ENCODE measurements at places on chromosomes 13 and 19. TPM values are rescaled to one million over a fixed set of nuclear protein-coding genes. Genes with fewer than 3 reads are reported as not detected.

NLRP5 gene
- not detected for total RNA-seq

ZNF256 gene
- 7.1 TPM for total RNA-seq

DNA sequence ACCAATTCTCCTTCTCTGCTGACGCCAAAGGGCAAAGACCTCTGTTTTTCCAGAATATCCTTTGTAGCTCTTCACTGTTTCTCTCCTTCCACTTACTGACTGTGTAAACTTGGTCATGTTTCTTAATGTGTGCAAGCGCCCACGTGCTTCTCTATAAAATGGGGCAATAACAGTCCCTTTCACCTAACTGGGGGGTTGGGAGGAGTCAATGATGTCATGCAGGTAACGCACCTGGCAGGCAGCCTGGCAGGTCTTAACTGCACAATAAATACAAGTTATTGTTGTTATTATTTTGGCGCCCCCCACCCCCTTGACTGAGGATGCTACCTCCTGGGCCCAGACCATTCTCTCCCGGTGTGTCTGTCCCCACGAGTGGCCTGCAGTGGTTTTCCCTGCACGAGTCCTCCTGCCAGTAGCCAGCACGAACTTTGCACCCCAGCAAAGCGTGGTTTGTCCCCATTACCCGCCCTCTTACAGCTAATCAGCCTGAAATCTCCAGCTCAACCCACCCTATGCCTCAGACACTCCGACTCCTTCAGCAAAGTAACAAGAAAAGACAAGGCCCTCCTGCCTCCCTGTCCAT is 5.3 kb downstream of the SBSN start:
- no peak for DNase-seq

DNA sequence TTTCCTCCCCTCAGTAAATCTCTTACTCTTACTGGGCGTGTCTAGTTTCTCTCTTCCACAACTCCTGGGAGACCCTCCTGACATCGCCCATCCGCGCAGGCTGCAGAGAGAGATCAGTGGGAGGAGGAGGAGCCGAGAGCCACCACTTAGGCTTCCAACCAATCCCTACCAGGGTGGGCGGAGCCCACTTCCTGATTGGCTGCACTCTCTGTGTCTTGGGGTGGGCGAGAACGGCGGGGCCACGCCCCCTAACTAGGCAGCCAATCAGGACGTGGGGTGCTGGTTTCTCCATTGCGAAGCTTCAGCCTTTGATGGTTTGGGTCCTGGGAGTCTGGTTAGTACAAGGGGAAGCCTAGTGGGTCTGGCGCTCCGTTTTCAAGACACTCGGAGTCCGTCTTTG is at the start of gene PMIS2:
TSS of gene PMIS2 (plus strand) at position 326 of the 400 bp plus-strand sequence. CDS start 87 bp downstream, outside the sequence.
- no peak for DNase-seq

Measured in Calu3 (cell line).